Stimulated activated CD8-positive, alpha-beta memory T cell treated with anti-CD3 and anti-CD28 coated beads, Interleukin-4, amount 100 ng/mL, for 1 hour (primary cell): ENCODE measurements at places on chromosomes 3 and 15.
A peak's percentile ranks its signal among the peaks of the same experiment; 100 is the strongest.

DNA sequence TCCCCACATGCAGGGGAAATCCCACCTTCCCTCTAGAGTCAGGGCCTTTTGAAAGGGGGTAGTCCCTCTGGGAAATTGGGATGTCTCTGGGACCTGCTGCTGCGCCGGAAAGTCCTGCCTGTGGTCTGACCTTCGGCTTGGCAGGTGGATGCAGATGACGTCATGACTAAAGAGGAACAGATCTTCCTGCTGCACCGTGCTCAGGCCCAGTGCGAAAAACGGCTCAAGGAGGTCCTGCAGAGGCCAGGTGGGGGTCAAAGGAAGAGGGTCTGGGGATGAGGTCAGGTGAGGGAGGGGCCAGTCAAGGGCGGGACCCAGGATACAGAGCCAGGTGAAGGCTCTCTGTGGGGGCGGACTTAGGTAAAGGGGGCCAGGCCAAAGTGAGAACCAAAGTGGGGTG, 16.2 kb downstream of the PTH1R start:
- no peak for DNase-seq

GRCh38 chr15:76006136-76006778, 6.0 kb downstream of the NRG4 start:
- DNase-seq: no peak

GRCh38 chr3:195388380-195388779, 54.4 kb downstream of the ACAP2 start:
- no peak for DNase-seq

DNA sequence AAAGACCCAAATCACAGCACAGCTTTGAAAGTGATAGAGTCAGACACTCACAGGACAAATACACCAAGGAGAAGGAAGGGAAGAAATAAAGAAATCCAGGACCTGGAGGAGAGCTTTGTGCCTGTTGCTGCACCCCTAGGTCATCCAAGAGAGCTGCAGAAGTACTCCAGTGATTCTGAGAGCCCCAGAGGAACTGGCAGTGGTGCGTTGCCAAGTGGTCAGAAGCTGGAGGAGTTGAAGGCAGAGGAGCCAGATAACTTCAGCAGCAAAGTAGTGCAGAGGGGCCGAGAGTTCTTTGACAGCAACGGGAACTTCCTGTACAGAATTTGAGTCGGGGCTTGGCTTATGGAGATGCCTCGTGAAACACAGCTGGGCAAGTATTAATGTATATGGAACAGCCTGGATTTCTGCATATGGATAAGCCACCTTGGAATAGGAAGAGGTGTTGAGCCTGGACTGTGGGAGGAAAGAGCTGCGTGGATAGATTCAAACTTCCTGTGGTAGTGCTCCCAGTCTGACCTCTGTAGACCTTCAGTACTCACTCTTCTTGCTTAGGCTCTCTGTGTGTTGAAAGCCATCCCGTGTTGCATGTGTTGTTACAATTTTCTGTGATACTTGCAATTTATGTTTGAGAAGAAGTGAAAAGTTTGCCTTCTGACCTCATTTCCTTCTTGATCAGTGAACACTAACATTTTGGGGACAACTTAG, 6.1 kb downstream of the NGRN start:
- DNase-seq: no peak

DNA sequence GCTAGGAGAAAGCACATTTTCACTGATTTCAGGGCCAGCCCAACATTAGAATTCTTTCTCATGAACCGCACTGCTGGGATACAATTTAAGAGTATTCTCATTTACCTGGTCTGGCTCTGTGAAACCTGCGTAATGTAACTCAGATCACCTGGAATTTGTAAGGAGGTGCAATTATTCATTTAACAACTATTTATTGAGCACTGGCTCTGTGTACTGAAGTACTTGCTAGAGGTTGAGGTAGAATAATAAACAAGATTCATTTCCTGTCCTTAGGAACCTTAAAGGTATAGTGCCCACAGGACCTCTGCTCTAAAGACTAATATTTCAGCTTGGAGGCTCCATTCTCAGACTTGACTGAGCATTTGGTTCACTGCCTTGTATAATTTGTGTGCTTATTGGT, 242.2 kb upstream of the ZPLD1 start:
- no peak for DNase-seq

DNA sequence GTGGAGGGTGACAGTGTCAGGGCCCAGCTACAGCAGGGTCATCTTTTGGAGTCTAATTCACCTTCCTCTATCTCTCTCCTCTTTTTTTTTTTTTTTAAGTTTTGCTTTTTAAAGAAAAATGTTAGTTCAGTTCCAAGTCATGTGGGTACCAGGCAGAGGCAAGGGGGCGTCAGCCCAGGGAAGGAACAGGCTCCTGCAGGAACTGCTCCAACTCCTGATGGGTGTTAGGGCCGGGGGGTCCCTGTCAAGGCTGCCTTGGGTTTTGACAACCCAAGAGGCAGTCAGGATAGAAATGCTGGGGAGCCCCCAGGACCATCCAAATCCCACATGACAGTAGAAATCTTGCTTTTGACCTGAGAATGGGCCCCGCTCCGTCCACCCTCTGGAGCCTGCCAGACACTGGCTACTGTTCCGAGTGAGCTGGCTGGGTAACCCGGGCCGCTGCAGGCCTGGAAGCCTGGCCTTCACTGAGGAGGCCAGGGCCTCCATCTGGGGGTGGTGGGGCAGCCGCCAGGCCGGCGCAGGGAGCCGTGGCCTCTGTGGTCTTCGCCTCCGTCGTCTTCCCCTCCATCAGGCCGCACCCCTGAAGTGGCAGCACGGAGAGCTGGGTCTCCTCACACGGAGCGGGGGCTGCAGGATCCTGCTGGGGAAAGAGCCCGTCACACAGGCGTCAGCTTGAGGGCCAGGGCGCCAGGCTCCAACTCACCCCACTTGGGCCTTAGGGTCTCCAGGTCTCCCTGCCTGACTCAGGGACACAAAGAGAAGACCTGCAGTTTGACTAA, 24.2 kb downstream of the RNU5B-1 start:
- DNase-seq: no peak

DNA sequence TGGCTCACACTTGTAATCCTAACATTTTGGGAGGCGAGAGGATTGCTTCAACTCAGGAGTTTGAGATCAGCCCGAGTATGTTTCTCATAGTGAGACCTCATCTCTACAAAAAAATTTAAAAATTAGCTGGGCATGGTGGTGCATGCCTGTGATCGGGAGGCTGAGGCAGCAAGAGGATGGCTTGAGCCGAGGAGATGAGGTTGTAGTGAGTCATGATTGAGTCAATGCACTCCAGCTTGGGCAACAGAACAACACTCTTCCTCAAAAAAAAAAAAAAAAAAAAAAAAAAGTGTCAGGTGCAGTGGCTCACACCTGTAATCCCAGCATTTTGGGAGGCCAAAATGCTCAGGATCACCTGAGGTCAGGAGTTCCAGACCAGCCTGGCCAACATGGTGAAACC, 2.4 kb downstream of the RPL39L start:
- no peak for DNase-seq

GRCh38 chr3:76841747-76842146, 198.2 kb upstream of the ROBO2 start:
- no peak for DNase-seq

DNA sequence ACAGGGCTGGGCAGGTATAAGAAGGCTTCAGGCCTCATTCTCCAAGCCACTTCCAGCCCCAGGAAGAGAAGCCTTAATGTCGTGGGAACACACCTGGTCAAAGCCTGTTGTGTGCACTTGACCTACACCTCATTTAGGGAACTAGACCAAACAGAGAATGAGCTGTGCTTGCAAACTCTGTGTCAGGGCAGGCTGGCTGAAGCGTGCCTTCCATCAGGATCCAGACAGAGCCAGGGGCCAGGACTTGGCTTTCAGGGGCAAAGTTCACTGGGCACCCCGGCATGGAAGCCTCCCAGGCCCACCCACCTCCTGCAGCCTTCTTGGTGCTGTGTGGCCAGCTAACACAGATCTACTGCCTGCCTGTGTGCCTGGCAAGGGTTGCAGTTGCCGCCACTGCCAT, 11.5 kb downstream of the RBPMS2 start:
- no peak for DNase-seq

DNA sequence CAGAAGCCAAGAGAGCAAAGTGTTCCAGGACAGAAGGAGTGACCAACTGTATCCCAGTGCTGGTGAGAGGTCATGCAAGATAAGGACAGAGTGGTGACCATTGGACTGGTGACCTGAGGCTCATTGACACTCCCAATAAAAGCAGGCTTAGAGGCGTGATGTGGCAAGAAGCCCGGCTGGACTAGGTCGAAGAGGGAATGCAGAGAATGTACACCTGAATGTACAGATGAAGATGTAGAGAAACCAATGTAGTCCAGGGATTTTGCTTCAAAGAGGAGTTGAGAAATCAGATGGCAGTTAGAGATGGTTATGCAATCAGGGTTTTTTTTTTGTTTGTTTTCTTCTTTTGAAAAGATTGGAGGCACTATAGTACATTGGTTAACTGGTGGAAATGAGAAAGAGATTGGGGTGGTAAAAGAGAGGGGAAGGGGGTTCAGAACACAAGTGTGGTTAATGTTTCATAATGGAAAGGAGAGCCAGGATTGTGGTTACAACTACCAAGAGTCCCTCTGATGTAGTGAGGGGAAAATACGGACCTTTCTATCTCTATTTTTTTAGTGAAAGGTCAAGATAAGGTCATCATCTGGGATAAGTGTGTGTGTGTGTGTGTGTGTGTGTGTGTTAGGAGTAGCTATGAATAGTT, 23.3 kb downstream of the ST3GAL6 start:
- DNase-seq: no peak

DNA sequence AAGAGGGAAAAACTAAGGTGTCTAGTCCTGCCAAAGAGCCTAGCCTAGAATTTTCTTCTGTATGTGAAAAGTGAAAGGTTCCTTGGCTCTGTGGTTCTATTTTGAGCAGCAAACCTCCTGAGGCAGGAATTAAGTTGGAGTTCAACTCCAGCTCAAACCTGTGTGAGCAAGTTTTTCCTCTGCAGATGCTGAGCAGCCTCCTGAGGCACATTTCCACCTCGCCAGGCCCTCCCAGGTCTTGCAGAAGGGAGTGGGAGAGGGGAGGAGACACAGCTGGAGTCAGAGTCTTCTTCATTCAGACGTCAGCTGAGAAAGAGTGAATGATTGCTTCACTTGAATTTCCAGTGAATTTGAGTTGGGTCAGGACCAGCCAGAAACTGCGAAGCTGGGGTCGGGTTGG, 69.5 kb upstream of the ETV5 start:
- DNase-seq: no peak

DNA sequence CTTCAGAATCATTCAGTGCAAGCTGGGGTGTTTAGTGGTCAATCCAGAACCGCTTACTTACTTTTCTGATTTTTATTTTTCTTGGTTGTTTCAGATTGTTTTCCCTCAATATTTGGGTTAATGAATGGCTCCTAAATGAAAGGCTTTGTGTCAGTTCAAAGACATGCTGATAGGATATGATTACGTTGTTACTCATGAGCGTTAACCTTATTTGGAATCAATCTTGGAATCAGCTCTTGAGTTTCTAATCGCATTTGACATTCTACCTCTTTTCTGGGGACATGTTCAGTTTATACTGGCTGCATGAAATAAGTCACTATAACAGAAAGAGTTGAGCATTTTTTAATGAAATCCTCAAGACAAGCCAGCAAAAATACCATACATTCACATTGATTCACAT, 50.2 kb downstream of the ATP11B start:
- DNase-seq: no peak

DNA sequence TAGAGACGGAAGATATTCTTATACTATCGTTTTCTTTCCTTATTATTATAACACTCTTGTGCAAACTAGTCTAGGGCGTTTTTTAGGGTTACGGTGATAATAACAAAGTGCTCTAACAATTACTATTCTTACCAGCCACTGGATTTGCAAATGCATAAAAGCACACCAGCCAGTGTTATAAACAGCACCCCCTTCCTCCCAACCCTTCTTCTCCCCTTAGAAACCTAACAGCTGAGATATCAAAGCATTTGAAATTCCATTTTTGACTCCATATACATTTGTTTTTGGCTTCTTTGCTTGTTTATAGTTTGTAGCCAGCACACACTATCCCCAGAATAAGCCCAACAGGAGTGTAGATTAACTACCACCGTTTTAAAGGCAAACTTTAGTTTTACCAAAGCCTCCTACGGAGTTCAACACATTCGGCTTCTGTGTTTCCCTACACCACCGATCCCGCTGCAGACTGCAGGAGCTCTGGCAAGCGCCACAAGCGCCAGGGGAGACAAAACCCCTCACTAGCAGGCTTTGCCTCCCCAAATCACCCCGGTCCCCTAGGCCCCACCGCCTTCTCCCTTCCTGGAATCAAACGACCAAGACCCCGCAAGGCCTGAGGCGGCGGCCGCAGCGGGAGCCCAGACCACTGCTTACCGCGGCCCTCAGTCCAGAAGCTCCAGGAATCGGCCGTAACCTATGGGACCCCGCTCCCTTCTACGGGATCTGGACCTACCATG, 461 bp downstream of the COPB2 start:
- DNase-seq: peak; percentile 1

- DNase-seq: no peak
These were observed 12.0 kb downstream of the TTBK2 start for GRCh38 chr15:42908538-42908937.

- no peak for DNase-seq
These were observed at the start of gene ABCF3 for GRCh38 chr3:184186184-184186901. ABCF3 (plus strand) TSS chr3:184186199; CDS start chr3:184186208, 9 bp downstream.

DNA sequence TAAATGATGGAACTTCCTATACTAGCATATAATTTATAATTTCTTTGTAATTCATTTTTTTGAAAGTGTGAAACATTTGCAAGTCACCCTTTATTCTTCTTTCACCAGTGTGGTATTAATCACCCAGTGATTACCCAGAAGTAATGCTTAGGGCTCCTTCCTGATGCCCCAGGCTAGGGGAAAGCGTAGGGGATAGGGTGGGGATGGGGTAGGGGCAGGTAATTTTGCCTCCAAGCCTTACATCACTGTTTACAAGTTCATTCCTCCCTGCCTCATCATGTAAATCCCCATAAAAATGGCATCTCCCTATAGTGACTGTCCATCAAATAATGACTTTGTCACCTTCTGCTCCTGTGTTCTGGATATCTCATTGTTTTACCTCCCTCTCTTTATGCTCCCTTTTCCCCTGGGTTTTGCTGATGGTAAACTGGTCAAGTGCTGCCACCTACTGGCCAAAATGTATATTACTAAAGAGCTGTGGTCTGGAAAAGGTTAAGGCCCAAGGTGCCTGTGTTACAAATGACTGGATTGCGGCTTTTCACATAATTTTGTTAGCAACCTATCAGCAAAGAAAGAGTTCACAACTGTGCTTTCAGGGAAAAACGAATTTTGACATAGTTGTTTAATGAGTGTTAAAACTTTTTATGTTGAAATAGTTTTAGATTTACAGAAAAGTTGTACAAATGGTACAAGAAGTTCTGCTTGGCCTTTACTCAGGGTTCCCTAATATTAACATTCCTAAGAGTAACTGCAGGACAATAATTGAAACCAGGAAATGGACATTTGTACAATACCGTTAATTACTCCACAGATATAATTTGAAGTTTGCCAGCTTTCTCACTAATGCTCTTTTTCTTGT, 54.7 kb downstream of the ONECUT1 start:
- DNase-seq: peak; percentile 36
